ENCODE measurements at places on chromosomes 4 and X.

DNA sequence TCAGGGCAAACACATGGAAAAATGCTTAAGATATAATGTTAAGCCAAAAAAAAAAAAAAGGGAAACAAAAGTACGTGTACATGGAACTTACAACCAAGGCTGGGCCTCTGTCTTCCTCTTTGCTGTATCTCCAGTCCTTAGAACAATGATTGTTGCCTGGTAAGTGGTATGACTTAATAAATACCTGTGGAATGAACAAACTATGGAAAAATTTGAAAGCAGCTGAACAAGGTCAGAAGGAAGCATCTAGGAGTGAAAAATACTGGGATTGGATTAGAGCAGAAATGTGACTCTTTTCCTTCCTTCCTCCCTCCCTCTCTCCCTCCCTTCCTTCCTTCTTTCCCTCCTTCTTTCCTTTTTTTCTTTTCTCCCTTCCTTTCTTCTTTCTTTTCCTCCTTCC, 54.2 kb upstream of the SMIM10 start:
- peak; percentile 33 for DNase-seq

DNA sequence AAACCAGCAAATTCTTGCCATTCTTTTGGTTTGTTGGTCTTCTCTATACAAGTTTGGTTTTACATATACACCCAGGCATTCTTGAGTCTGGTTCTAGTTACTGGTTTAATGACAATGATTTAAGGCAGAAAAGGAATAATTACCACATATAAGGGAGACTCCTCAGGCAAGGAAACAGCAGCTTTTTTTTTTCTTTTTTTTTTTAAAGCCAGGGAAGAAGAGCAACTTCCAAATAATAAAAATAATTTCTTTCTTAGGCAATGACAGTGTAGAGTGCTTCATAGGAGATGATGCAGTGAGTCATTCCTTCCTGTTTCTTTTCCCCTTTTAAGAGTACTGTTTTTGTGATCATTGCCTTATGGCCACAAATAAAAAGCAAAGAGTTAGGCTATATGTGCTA, 289.7 kb downstream of the DKK2 start:
- DNase-seq, result peak; percentile 62

DNA sequence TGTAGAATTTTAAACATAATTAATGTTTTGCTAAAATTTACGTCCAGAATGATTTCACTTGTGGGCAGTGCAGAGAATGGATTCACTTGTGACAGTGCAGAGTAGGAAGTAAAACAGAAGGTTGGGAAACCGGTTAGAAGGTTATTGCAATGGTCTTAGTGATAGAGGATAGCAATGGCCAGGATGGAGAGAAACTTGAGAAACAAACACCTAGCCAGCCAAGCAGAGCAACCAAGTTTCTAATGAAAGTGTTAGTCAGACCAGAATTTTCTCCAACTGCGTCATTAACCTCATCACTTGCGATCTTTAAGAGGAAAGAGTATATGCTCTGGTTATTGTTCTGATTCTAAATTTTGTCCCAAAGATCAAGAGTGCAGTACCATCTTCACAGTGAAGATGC, 50.0 kb upstream of the TBC1D9 start:
- no peak for DNase-seq

DNA sequence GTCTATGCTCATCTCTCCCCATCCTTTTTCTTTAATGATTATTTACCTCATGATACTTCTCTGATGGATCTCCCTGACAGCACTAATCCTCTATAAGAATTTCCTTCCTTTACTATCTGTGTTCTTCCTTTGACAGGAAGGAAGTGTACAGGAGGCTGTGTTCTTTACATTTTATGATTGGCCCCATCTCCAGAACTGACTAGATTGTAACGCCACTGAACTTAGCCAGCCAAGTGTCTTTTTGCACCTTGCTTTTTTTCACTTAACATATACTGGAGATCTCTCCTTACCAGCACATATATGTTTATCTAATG, 3.9 kb upstream of the WWC2 start:
- no peak for DNase-seq
